ENCODE measurements at places on chromosomes 1 and 21. TPM values are rescaled to one million over a fixed set of nuclear protein-coding genes. Genes with fewer than 3 reads are reported as not detected.

Gene SELE
- not detected for total RNA-seq

Gene NBPF4
- total RNA-seq, result not detected

Gene THEM5
- not detected for total RNA-seq

Gene PAX7
- not detected for total RNA-seq

Gene ZNF436
- 18.4 TPM for total RNA-seq

Gene SUSD4
- not detected for total RNA-seq

Gene OR6K3
- total RNA-seq, result not detected

Gene SEMA4A
- total RNA-seq, result 1.8 TPM

Gene SLC35F3
- total RNA-seq, result not detected

Gene CPLANE2
- 11.8 TPM for total RNA-seq

Gene GJA8
- not detected for total RNA-seq

Gene UBE2U
- not detected for total RNA-seq

Gene FNDC10
- total RNA-seq, result 25.6 TPM

GRCh38 chr1:28926629-28927265, 12.4 kb downstream of the EPB41 start:
- DNase-seq, result no peak

DNA sequence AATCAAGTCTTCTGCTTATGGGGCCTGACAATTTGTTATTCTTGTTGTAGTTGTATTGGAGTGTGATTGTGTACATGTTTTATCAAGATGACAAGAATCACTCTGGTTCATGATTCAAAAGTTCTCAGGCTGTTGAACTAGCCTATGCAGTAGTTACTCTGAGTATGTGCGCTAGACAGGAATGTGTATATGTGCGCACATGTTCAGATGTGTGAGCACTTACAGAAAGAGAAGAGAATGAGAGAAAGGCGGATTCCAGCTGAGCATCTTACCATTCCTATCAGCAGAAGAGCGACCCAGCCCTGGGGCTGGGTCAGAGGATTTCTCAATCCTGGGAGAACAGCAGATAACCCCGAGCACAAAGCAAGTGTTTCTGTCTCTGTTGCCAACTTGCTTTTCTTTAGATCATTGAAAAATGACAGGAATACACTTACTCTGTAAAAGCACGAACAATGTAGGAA, 110.8 kb upstream of the HOOK1 start:
- no peak for DNase-seq

DNA sequence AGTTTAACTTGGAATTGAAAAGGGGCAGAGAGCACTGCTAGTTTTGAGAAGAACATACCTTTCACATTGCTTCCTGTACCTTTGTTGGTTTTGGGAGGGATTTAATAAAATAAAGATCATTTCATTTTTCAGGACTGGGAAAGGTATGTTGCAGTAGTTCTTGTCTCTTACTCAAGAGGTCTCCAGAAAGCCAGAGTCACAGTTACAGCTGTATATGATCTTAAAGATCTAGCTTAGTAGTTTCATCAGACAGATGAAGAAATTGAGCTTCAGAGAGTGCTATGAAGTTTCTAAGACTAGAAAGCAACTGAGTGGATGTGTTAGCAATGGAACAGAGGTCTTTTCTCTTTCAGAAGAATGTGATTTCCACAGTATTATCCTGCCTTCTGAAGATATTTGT, 1.0 kb downstream of the OR10K2 start:
- no peak for DNase-seq

DNA sequence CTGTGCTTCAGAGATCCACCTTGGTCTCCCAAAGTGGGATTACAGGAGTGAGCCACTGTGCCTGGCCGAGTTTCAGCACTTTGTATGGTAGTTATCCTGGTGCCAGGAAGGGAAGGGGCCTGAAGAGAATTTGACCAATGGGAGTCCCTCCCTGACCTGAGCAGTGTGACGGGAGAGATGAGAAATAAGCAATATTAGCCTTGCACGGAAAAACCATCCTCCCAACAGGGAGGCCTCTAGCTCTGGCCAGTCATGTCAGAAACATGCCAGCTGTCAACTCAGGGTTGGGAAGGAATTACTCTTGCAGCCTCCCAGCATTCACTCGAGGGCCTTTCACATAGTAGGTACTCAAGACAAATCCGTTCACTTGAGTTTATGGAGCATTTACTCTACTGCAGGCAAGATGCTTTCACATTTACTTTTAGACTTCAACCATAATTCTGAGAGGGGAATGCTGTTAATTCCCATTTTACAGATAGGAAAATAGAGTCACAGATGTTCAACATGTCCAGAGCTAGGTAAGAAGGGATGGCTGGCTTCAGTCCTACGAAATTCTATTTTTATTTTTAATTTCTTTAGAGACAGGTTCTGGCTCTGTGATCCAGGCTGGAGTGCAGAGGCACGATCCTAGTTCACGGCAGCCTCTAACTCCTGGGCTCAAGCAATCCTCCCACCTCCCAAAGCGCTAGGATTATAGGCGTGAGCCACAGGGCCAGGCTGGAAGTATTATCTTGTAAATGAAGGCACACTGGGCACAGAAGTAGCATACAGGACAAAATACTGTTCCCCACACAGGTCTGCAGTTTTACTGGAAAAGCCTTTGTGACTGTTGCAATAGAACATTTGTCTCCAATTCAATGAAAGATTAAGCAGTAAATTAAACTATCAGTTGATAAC, 3.2 kb upstream of the ATP13A2 start:
- DNase-seq, result no peak

GRCh38 chr1:26994787-26995517, 1.5 kb downstream of the TRNP1 start:
- no peak for DNase-seq

DNA sequence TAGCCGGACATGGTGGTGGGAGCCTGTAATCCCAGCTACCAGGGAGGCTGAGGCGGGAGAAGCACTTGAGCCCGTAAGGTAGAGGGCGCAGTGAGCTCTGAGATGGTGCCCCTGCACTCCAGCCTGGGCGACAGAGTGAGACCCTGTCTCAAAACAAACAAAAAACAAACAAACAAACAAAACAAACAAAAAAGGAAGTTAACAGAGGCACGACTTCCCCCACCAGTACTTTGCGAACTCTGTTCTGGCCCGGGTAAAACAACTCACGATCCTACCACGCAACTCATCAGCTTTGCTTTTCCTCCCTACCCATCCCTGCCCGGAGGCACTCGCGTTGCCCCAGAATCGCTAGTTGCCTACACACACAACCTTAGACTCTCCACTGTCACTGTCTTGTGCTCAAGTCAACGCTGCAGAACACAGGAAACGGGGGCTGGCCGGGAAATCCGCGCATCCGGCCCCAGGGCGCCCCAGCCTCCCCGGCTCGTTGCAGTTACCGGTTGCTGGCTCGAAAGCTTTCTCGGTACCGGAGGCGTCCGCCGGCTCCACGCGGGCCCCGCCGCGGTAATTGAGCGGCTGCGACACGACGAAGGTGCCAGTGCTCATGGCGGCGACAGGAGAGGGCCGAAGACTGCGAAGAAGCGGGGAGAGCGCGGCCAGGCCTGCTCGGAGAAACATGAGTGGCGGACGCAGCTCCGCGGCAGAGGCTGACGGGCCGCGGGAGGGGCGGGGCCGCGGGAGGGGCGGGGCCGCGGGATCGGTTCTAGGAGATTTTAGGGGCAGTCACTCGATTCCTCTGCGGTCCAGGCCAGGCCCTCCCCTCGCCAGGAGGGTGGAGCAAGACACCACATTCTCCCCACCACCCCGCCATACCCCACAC, at the start of gene ALDH9A1:
Gene ALDH9A1 (minus strand): TSS at position 682 of the 880 bp plus-strand sequence. CDS start 4 bp downstream, at position 678.
- peak; percentile 94 for DNase-seq

- no peak for DNase-seq
Observed at GRCh38 chr21:41217671-41218385, 49.9 kb downstream of the BACE2 start.

DNA sequence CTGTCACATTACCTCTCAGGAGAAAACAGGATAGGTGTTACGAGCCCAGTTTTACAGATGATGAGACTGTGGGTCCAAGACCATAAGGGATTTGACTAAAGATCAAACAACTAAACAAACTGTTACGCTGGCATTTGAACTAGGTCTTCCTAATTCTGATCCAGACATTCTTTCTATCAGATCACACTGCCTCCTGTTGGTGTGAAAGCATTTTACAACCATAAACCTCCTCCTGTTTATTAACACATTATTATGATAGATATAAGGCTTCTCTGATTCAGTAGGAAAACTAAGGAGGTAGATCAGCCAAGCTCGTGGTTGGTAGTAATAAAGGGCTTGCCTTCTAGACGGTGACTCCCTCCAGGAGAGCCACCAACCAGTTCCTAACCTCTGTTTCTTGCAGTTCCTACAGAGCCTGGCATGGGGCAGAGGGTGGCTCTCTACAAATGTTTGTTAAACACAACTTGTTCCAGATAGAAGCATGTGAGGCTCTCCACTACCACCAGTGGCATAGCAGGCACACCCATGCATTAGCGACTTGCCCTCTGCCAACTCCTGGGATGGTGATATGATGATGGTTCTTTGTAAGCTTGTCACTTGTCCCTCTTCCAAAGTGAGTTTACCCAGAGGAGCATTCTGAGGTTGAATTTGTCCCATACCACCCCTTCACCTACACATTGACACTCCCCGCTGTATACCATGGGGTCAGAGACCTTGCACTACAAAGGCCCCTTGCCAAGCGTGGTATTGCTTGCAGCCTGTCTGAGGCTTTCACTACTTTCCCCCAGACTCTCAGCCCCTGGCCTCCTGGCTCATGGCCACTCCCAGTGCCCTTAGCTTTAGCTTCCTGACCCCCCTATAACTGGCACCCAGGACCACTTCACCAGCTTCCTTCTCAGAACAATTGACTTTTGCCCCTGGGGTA, 96.4 kb upstream of the HOOK1 start:
- DNase-seq, result no peak

DNA sequence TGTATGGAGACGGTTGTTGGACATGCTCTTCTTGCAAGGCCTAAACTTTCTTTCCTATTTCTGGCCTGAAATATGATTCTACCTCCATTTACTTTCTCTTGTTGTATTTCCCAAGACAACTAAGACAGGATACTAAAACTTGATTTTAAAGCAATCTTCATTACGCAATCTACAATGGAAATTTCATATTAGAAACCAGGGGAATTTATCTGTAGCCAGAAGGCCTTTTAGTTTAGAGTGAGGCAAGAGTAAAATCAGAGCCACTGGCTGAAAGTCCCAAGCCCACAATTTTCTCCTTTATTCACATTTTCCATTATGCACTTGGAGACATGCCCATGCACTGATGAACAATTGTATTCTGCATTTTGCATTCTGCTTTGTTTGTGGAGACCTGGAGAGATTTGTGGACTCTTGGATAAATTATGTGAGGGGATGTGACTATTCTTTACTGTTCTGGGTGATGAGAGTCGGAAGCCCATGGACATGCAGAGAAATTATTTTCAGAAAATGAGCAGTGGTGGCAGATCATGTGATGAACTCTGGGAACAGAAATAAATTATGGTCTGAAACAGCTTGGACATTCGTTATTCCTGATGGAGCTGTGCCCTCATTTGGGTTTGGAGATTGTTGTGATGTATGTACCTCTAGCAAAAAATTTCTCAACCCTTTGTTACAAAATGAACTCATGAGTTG, 336.8 kb downstream of the SEC16B start:
- DNase-seq, result no peak

DNA sequence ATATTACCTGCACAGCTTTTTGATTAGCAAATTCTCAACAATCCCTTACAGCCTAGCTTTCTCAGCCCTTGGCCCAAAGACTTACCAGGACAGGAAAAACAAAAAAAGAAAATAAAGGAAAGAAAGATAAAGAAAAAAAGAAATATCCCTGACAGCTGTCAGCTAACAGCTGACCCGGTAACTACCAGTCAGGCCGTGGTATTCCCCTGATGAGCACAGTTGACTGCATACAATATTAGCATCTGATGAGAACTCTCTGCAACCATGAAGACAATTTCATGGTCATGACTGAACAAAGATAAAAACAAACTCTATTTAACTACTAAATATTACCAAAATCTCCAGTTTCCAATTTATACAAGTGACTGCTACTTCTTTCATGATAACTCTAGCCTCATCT, 798.8 kb downstream of the PLA2G4A start:
- no peak for DNase-seq

- peak; percentile 83 for DNase-seq
Observed at GRCh38 chr21:42317826-42318746, 2.9 kb upstream of the TFF3 start.

DNA sequence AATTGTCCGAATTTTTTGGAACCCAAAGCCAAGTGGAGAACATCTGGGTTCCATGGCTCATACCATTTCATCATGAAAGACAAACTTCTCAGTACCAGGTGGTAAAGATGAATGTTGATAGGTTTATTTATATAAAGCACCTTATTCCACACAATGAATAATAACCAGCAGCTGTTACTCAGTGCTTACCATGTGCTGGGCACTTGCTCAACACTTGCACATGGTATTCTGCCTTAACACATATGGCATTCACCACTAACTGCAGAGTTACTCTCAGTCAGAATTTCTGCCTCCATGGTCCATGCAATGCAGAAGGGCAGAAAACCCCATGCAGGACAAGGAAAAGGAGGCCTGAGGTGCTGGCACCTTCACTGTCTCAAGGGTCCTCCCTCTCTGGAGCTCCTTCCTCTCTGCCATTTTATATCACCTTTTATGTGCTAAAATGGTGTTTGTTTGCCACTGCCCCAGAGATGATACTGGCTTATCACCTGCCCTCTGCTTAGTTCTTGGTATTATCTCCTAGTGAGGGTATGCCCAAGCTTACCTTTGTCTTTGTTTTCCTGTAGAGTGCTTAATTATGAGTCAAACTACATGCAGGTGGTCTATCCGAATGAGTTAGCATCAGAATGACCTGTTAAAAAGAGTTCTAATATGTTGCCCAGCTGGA, 76.7 kb upstream of the ZNF326 start:
- DNase-seq, result no peak

DNA sequence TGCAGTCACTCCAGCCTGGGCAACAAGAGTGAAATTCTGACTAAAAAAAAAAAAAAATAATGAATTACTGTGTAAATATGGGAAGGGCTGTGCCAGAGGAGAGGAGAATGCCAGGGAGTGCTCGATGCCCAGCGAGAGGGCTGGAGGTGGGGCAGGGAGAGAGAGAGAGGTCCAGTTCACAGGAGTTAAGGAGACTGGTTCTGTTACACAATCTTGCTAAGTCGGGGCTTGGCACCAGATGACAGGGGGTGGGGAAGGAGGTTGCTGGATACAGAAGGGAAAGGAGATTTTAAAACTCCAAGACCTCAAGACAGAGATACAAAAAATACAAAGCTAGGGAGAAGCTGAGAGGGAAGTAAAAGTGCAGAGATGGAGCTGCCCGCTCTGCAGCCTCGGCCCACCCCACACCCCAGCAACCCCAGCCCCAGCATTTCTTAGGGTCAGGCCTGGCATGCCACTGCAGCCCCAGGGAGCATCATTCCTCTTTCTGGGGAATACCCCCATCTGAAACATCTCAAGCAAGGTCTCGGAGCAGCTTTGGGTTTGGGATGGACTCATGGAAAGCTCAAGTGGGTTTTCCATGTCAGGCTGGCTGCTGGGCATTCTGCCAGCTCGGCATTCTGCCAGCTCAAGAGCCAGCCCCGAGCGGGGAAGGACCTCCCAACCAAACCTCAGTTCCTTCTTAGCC, 991 bp downstream of the SELENBP1 start:
- DNase-seq, result no peak
